ENCODE measurements at places on chromosomes 4 and X.
A peak's percentile ranks its signal among the peaks of the same experiment; 100 is the strongest.

- DNase-seq, result no peak
Observed at GRCh38 chr4:67712000-67712625, 11.2 kb upstream of the UBA6 start.

GRCh38 chr4:172851534-172851933 is 317.1 kb upstream of the GALNT7 start:
- peak; percentile 12 for DNase-seq

GRCh38 chr4:8282134-8282641 is 12.6 kb downstream of the HTRA3 start:
- no peak for DNase-seq

GRCh38 chrX:30635630-30636029 is 17.6 kb upstream of the GK start:
- DNase-seq, result no peak
